G401 (cell line): ENCODE measurements at places on chromosomes 12 and 14.

DNA sequence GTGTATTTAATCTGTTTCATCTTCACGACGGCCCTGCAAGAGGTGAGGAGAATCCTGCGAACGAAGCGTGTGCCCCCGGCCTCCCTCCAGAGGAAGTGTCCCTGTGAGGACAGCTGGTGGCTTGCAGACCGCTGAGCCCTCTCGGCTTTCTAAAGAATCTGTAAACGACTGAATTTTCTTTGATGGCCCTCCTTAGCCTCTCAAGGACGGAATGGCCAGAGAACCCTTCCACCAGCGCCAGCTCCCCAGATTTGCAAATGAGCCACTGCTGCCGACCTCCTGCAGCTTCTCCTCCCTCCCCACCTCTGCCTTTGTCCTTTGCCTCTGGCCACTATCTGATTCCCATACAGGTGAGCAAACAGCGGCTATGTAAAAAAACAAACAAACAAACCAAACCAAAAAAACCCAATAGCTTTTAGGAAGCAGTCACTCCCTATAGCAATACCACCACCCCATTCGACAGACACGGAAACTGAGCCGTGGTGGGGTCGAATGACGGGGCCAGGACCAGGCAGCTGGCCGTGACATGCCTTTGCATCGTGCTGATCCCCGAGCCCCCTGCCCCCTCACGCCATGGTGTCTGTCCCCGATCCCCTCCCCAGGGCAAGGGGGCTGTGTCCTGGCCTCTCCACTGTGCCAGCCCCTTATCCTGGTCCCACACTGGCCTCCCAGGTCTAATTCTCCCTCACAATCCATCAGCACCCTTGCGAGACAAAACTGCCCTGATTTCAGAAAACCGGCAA is 23.6 kb downstream of the RFLNA start:
- no peak for DNase-seq

DNA sequence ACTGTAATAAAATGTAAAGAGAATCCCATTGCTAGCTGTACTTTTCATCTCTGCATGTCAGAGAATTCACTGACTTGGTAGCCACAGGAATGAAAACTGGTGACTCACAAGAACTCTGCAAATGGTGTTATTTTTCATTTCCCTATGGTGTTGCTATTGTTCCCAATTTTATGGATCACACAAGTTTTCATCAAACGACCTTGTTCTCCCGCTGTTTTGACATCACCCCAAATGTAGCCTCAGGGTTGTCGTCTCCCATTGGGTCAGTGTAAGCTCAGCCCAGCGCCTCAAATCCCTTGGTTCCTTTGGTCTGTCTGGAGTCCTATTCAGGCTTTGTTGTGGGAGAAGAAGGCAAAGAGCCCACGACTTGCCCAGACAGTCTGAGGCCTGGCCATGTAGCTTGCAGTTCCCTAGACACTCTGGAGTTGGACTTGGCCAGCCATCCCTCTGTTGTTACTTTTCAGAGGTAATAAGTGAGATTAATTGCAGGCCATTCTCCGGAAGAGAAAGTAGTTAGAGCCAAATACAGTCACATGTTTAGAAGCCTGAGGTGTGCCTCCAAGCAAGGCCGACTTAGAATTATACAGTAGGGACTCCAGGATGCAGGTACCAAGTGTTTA is 159.2 kb downstream of the TGFB3 start:
- no peak for DNase-seq

DNA sequence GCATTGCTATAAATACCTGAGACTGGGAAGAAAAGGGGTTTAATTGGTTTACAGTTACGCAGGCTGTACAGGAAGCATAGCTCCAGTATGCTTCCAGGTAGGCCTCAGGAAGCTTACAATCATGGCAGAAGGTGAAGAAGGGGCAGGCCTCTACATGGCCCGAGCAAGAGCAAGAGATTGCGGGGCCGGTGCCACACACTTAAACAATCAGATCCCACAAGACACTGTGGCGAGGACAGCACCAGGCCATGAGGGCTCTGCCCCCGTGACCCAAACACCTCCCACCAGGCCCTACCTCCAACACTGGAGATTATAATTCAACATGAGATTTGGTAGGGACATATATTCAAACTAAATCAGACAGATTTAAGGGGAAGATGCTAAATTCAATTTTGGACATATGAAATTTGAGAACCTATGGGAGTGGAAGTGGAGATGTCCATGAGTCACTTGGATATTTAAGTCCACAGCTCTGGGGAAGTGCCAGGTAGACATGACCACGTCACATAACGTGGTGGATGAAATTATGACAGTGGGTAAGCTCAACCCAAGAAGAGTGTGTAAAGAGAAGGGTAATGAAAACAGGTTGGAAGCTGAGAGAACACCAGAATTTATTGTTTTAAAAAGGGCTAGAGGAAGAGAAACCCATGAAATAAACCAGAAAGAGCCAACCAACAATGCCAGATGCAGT is 1.5 kb upstream of the LTA4H start:
- no peak for DNase-seq

- no peak for DNase-seq
Observed at GRCh38 chr12:85352016-85352415, 72.0 kb downstream of the ALX1 start.

DNA sequence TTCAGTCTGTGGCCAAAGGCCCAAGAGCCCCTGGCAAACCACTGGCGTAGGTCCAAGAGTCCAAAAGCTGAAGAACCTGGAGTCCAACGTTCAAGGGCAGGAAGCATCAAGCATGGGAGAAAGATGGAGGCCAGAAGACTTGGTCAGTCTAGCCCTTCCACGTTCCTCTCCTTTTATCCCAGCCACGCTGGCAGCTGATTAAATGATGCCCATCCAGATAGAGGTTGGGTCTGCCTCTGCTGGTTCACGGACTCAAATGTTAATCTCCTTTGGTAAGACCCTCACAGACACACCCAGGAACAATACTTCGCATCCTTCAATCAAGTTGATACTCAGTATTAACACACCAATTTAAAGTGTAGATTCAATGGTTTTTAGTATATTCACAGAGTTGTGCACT is 21.1 kb upstream of the OS9 start:
- DNase-seq, result no peak

DNA sequence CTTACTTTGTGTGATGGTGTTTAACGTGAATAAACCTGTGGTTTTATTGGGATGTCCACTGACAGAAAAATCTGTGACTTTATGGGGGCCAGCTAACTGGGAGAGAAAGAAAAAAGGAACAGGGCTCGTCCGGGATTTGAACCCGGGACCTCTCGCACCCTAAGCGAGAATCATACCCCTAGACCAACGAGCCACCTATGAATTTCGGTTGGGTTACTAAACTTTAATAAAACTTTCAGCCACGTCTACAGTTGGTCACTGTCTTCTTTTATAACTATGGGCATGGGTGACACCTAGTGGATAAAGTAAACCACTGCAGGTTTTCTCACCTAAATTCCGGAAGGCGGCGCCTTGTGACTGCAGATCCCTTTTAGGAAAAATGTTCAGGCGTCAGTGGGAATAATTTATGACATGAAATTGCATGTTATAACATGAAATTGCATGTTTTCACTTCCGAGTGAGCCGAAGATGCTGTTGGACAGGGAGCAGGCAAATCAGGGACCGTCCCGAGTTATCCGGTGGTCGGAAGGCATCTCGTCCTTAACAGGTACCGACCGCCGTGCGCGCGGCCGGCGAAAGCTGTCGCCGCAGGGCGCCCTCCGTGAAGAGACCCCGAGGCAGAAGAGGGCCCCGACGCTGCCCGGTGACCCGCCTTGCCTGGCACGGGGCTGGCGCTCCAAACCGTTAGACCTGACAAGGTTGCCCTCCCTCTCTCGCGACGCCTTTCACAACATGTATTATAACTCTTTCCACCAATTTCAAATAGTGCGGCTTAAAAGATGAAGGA is 18.2 kb upstream of the RNASE12 start:
- DNase-seq, result peak; percentile 89

- no peak for DNase-seq
Observed at GRCh38 chr14:51852541-51852940, 7.9 kb upstream of the GNG2 start.

- no peak for DNase-seq
Observed at GRCh38 chr12:57842342-57843294, 3.9 kb downstream of the CTDSP2 start.

DNA sequence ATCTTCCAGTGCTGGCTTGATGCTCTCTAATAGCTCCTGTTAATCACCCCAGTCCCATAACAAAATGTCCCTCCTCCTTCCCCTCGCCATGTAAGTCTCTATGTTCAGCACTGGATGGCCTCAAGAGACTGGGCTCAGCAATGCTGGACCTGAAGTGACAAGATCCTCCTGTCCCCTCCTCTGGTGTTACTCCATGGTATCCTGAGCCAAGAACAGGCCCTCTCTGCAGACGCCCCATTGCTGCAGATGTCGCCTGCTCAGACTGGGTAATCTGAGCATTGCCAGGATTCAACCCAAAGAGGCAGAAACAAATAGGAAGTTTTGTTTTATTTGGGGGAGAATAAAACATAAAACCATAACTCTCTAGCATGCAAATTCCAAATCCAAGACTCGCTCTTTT is 149.7 kb downstream of the NTF3 start:
- DNase-seq, result no peak

DNA sequence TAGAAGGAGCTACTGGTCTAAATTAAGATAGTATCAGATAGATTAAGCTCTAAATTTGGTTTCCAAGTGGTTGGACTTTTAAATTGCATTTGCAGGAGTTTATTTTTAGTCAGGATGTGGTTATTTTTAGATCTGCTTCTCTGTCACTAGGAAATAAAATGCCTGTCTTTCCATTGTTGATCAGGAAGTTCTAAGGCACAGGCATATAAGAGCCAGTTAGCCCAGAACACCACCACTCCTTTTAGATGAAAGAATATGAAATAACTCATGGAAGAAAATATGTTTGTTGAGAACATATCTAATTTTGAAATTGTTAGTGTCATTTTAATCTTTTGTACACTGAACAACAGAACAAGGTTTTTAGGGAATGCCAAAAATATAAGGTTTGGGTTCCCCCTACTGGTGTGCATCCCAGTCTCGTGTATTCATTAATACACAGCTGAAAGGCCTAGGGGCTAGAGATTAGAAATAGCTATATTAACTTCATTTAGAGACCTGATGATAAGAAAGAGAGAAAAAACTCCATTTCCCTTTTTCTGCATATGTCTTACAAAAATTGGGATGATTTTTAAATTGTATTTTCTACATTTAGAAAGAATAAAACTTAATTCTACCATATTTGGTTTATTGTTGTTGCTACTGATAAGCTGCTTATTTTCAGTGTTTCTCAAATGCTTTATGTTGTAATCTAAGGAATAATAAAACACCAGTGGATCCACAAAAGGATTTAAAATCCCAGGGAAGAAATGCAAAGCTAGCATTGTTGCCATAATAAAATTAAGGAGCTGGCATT is 67.2 kb downstream of the RIC8B start:
- DNase-seq, result peak; percentile 73

GRCh38 chr12:14213542-14213941 is 151.9 kb upstream of the ATF7IP start:
- DNase-seq, result no peak

DNA sequence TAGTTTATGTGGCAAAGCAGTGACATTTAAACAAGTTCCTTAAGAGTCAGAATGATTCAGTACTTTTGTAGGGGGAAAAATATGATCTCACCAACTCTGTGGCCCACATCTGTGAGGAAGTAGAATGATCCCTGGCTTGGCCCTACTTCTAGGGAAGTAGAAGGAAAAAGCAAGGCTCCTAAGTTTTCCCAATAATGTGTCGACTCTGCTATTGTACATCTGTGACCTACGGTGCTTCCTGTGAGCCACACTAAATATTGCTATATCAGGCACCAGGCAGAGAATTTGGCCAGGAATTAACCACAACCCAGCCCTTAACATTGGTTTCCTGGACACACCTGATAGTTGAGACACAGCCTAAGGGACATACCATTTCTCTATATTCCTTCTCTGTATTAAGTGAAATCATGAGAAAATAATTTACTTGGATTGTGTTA is 9.3 kb upstream of the NID2 start:
- no peak for DNase-seq

DNA sequence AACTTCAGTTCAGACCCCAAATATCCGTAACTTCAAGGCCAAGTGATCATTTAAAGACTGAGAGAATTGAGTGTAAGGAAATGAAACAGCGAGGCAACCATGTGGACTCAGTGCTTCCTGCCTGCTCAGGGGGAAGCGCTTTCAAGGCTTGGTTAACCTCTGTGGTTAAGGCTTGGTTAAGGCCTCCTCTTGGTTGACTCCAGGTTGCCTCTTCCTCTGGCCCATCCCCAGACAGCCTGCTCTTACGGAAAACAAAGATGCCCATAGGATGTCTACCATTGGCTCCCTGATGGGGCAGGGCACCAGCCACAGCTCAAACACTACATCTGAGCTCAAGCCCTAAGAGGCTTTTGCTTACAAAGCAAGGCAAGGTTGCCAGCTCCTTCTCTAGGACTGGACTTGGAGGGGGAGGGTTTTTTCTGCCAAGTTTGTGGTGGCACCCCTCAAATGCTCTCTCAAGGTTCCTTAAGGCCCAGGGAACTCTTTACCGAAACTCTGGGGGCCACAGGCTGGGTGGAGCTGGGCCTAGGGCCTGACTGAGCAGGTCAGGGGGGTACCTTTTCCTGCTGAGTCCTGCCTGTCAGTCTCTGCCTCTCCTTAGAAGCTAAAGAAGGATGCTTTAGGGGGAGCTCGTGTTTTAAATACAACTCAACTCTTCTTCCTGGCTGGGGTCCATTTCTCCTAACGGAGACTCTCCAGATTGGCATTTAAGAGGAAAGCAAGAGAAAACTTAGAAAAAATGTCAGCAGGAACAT is 13.7 kb downstream of the COL2A1 start:
- no peak for DNase-seq

- DNase-seq, result no peak
Observed at GRCh38 chr14:37894463-37894862, 299.0 kb downstream of the TTC6 start.

- DNase-seq, result no peak
Observed at GRCh38 chr12:50641566-50641965, 122.3 kb upstream of the ATF1 start.

DNA sequence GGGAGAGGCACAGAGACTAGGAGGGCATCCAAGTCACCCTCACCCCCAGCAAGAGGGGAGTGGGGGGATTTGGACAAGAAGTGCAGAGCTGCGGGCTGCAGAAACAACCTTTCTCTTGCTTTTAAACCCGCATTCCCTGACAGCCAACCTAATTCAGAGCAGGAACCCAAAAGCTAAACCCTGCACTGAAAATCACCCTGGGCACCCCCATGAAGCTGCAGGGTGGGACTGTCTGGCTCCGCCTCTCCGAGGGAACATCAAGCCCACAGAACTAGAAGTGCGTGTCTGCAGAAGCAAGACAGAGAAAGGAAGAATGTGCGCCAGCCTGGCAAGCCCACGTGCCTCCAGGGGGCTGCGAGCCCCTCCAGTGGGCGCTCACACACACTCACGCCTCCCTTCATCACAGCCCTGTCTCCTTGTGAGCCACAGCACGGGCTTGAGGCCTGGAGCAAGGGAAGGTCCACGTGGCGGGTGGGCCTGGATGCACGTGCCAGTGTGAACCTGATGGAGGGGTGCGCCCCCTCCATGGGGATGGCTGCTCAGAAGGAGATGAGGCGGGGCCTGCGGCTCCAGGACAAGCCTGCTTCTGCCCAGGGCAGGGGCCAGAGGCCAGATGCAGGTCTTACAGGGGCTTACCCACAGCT is 27.8 kb upstream of the PNMA1 start:
- no peak for DNase-seq
